ENCODE measurements at places on chromosomes 1 and 21.

DNA sequence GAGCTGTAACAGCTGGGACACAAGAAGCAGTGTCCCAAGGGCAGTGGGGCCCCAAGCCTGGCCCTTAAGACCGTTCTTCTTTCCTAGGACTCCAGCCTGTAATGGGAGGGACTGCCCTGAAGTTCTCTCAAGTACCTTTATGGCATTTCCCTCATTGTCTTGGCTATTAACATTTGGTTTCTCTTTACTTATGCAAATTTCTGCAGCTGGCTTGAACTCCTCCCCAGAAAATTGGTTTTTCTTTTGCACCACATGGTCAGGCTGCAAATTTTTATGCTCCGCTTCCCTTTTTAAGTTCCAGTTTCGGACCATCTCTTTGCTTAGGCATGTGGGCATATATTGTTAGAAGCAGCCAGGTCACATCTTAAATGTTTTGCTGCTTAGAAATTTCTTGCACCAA lies 3.1 kb upstream of the MROH9 start:
- no peak for DNase-seq

DNA sequence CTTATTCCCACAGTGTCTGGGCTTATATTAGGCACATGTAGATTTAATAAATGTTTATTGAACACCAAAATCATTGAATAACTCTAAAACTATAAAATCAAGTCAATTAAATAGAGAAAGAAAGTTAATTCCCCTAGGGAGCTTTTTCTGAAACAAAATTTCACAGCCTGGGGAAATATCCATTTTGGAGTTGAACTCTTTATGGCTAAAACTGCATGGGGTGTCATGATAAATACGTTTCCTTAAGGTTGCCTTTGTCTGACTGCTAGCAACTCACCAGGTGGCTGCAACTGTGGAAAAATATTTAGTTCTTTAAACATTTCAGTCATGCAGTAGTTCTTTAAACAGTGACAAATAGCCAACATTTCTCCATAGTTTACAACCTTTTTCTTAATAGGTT lies 496.1 kb downstream of the LRRIQ3 start:
- DNase-seq: no peak

- no peak for DNase-seq
Measured at GRCh38 chr1:40868051-40868723, 6.0 kb upstream of the CITED4 start.

- no peak for DNase-seq
Measured at GRCh38 chr1:11940260-11940921, 5.9 kb downstream of the PLOD1 start.

- DNase-seq: no peak
Measured at GRCh38 chr1:219657186-219657585, 44.3 kb upstream of the ZC3H11B start.

GRCh38 chr1:11629184-11630016 lies 24.8 kb downstream of the FBXO2 start:
- no peak for DNase-seq

GRCh38 chr1:171833091-171833825 lies 8.0 kb upstream of the DNM3 start:
- DNase-seq: no peak

GRCh38 chr1:34147301-34147700 lies 17.7 kb downstream of the CSMD2 start:
- DNase-seq: no peak

DNA sequence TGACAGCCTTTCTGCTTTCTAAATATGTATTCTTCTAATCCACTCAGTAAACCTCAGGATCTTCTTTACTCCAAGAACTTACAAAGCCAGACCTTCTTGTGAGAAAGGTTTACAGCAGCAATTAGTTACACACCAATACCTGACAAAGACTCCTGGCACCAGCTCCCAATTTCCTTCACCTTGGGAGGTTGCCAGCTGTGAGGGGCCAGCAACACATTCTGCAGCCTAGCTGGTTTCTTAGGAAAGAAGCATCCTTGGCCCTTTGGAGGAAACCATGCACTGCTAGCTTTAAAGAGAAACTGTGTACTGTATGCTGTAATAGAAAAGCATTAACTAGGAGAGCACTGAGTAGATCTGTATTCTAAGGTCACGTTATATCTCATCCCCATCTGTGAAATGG lies 10.8 kb downstream of the FYB2 start:
- DNase-seq: no peak
